ENCODE measurements at places on chromosomes 7 and 10.

DNA sequence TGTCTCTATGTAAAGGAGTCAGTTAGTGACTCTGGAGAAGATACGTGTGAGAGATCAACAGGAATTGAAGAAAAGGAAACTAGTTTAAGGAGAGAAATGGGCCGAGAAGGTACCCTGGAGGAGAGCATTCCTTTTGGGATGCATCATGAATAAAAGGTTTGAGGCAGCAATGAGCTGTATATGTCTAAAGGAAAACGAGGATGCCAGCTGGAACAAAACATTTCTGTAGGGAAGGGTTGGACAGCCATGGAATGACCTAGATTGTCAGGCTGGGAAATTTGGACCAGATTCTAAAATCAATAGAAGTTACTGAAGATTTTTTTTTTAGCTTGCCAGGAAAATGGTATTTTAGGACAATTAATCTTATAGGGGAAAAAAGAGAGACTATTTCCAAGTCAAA, 17.2 kb upstream of the MPP7 start:
- no peak for DNase-seq

DNA sequence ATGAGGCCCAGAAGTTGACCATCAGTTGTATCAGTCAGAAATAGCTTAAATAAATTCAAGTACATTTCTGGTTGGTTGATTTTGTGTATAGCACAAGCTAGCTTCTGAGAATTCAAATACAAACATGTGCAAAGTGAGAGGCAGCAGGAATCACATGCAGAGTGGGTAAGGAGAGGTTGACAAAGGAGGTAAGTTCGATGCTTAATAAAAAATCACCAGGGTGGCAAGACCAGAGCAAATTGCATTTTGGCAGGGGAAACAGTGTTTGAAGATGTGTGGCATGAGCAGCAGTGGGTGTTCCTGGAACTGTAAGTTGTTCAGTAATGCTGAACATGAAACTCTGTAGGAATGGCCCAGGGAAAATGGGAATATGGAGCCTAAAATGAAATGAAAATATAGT, 52.6 kb downstream of the GNAI1 start:
- no peak for DNase-seq

DNA sequence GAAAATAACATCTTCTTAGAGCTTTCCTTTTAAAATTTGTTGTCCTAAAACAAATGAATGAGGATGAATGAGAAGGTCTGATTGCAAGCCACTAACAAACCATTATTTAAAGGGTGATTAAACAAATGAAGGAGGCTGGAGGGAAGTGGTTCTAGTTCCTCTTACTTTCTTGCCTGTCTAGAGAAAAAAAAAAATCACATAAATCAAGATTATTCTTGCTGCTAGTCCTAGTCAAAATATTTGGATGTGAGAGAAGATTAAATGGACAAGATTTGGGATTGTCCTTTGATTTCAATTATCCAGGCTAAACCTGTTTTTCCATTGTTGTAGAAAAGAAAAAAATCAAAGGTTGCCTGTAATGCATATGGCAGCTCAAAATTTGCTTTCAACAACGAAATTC, 3.3 kb downstream of the SKAP2 start:
- DNase-seq: no peak

- no peak for DNase-seq
Measured at GRCh38 chr7:7913504-7913903, 55.1 kb upstream of the GLCCI1 start.

GRCh38 chr10:114604357-114605130, 53.5 kb downstream of the ABLIM1 start:
- no peak for DNase-seq

GRCh38 chr10:66747451-66747850, 178.4 kb upstream of the LRRTM3 start:
- no peak for DNase-seq

- DNase-seq: no peak
Measured at GRCh38 chr10:132466520-132467463, 69.8 kb downstream of the PWWP2B start.

DNA sequence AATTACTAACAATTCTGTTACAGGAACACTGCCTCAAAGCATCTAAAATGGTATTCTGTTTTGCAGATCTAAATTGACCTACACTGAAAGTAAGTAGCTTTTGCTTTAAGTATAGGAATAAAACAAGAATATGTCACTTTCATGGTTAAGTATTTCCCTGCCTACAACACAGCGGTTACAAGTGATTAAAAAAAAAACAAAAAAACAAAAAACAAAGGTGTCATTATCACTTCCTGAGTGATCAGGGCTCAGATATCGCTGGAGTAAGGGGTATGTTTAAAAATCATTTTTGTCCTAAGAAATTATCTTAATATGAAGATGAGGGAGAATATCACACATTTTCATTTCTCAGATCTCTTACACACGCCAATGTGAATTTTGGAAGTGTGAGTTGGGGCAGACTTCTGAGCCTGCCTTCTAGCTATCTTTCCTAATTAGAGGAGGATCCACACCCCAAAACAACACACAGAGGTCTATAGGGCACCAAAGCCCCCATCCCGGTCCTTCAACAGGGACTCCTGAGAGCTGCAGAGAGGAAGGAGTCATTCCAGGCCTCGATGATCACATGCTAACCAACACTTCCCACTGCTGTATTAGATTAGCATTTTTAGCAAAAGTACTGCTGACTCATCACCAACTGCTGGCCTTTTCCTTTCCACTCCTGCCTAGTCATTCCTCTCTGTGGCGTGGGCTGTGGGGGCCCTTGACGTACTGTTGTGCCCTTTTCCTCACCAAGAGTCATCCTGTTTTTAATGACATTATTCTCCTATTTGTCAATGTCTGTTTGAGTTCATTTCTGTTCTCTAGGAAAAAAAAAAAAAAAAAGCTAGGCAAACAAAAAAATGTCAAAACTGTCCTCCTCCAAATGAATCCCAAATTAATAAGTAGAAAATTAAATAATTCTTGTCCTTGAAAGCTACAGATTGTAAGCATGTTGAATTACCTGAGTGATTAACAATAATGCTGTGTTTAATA, 31.2 kb downstream of the PRTFDC1 start:
- DNase-seq: peak; percentile 4

GRCh38 chr7:103504505-103505135, 58.6 kb upstream of the SLC26A5 start:
- no peak for DNase-seq

DNA sequence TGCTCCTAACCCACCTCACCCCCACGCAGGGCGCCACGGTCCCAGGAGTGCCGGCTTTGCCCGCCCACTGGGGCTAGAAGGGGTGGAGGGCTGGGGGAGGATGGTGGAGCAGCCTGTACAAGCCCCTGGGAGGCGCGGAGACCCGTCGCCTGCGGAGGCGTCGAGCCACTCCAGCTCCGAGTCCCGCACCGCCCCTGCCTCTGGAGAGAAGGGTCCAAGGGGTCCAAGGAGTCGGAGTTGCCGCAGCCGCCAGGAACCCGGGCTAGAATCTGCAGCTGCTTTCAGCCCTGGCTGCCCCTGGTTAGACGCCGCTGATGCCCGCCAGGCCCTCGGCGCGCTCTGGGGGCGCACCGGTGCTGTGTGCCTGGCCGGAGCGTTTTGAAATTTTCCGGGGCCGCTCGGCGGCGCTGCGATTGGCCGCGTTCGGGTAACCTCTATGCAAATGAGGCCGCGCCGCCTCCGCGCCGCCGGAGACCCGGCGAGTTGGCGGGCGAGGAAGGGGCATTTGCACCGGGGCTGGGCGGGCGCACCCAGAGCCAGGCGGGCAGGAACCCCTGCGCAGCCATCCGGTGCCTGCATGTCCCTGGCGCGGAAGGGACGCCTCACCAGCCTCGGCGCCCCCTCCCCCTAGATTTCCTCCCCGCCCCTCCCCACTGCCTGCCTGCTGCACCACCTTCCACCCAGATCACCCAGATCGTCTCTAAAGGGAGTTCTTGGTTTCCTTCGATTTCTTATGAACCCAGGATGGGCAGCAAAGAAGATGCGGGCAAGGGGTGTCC, at the start of gene HMX2:
HMX2 (plus strand) TSS at position 502 of the 779 bp plus-strand sequence; CDS start at position 745, 243 bp downstream.
- no peak for DNase-seq

DNA sequence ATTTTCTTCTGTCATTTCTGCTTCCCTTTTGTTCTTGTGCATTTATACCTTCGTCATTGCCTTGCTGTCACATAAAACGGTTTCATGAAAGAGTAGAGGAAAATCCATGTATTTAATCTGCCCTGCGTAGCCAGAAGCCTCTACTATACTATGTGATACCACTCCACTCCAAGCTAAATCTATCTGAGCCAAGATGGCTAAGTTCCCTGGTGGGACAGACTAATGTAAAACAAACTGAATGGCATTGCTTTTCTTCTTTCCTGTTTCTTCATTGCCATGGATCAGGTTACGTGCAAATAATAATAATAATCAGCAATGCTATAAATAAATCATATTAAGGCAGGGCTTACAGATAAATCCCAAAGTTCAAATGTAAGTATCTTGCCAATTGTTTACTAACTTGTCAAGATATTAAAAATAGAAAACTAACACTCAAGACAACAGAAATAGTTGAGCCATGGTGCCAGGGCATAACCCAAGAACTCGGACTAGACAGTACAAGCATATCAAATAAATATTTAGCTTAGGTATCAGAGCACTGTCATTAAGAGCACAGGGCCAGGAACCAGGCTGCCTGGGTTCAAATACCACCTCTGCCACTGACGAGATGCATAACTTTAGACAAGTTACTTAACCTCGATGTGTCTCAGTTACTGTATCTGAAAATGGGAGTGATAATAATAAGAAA, 151.4 kb downstream of the PDE1C start:
- no peak for DNase-seq

DNA sequence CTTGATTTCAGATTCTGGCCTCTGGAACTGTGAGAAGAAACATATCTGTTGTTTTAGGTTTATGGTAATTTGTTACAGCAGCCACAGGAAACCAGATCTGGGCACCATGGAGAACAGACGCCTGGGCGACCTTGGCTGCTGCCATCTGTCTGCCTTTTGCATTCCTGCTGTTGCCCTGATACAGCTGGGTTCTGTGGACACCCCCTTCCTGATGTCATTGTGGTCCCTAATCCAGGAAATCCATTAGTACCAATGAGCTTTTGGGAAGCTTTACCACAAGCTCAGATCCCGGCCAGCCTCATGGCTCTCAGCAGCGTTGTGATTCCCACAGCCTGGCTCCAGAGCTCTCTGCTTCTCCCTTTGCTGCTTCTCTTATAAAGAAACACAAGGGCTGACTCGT, 174.2 kb upstream of the NPS start:
- no peak for DNase-seq

DNA sequence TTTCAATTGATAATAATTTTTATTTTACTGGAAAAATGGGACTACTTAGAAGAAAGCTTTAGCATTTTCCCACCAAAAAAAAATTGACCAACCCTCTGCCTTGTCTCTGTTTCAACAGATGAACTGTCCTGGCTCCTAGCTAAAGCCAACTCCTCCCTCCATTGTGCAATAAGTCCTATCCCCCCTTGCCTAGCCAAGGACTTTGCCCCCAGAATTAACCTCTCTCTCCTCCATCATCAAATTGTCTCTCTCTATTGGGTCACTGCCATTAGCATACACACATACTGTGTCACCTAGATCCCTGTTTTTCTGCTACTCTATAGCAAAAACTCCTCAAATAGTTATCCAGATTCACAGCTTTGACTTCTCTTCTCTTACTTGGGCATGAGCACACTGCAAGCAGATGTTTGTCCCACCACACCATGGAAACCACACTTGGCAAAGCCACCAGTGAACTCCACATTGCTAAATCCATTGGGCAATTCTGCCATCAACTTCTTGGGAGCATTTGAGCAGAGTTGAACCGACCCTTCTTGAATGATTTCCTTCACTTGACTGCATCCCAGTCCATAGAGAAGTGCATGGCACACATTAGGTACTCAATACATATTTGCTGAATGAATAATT, 91.4 kb upstream of the NEBL start:
- DNase-seq: no peak

- DNase-seq: no peak
Measured at GRCh38 chr10:90871279-90871765, 452 bp upstream of the RPP30 start.

- no peak for DNase-seq
Measured at GRCh38 chr10:121490871-121491519, 107.2 kb downstream of the FGFR2 start.

DNA sequence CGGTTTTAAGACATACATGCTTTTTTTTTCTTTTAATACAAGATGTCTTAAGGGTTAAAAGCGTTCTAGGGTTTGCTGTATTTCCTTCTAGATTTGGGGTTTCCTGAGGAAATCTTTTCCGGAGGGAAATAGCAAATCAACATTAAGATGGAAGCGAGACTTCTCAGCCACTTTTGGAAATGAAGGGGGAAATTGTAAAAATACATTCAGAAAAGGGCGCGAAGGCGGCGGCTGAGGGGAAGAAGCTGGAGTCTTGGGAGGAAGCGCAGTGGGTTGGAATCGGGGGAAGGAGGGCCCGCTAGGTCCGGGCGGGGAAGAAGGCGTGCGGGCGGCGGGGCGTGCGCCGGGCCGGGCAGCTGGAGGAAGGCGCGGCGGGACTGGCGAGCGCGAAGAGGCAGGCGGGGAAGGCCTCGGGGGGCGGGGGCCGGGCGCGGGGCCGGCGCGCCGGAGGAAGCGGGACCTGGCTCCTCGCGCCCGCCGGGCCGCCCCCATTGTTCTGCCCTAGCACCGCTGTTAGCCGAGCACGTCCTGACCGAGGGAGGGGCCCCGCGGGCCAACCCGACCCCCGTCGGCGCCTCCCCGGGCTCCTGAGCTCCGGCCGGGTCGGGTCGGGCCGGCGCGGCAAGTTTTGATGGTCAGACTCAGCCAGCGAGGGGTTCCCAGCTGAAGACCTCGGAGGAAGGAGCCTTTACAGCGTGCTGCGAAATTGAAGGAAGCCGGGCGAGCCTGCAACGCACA, 1.5 kb upstream of the SKIDA1 start:
- DNase-seq: no peak

- DNase-seq: no peak
Measured at GRCh38 chr10:111474786-111475185, 398.0 kb downstream of the ADRA2A start.

DNA sequence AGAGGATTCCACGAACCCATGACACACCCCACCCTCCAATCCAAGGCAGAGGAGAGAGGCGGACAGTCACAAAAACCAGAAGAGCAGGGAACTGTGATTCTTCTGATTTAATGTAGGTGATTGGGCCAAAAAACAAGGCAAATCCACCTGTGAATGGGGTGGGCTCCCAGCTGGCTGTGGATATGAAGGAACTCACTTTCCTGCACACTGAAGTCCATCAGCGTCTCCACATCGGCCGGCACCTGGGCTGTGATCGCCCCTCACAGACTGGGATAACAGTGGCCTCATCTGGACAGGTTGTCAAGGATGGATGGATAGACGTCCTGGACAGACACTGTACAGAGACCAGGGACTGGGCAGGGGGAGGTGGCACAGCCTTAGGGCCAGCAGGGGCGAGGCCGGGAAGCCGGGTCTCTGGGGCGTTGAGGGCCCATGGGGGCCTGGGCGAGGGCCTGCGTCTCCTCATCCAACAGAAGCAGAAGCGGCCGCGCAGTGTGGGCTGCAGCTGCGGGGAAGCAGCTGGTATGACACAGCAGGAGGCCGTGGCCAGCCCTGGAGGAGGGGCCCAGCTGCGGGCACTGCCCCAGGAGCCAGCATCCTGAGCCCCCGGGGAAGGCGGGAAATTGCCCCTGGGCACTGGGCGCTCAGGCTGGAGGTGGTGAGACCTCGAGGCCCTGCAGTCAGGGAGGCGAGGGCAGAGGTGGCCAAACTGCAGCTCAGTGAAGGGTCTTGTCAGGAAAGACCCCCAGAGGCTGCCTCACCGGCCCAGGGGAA, 54.2 kb downstream of the DIP2C start:
- no peak for DNase-seq

- no peak for DNase-seq
Measured at GRCh38 chr7:87391020-87391701, 45.7 kb downstream of the CROT start.

Measured in stimulated activated CD8-positive, alpha-beta memory T cell treated with anti-CD3 and anti-CD28 coated beads, Interleukin-2, amount 100 ng/mL, for 1 hour (primary cell).